Suppressor macrophage treated with lipopolysaccharide for 1 hour (primary cell): ENCODE measurements at places on chromosomes 5 and 9.

- no peak for DNase-seq
Observed at GRCh38 chr5:15522187-15522520, 22.2 kb downstream of the FBXL7 start.

GRCh38 chr9:91222457-91222856 lies 139.3 kb downstream of the AUH start:
- DNase-seq, result no peak

GRCh38 chr9:20729523-20729922 lies 45.5 kb downstream of the FOCAD start:
- no peak for DNase-seq

- DNase-seq, result no peak
Observed at GRCh38 chr9:37412431-37413151, 9.9 kb upstream of the GRHPR start.

DNA sequence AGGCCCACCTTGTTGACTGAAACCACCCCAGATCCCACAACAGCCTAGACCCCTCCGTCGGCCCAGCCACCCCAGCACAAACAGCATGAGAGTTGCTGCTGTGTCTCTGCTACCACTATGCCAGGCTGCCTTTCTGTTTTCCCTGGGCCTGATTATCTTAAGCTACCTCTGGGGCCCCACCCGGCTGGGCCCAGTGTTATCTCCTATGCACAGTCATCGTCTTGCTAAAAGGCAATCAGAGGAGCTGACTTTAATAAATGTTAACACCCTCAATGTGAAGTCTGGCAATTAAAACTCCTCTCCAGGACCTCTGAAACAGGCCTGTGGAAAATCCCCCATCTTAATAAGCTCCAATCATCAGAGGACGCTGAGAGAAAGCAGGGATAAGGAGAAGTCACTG lies 144.9 kb downstream of the FAM114A2 start:
- DNase-seq, result no peak

DNA sequence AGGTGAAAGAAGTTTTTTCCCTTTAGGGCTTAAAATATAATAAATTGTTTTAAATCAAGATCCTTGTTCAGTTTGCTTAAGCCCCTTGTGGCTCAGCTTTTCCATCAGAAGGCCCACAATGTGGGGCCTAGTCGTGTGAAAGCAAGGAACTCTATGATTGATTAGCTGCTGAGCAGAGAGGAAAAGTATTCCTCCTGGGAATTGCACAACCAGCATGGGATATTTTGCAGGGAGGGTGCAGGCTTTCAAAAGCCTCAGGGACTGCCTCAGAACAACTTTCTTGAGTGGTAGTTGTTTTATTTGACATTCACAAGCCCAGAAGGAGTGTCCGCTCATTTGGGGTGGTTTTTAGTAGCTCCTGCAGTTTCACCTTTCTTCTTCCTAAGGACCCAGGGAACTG lies 19.8 kb downstream of the TTC23L start:
- no peak for DNase-seq

DNA sequence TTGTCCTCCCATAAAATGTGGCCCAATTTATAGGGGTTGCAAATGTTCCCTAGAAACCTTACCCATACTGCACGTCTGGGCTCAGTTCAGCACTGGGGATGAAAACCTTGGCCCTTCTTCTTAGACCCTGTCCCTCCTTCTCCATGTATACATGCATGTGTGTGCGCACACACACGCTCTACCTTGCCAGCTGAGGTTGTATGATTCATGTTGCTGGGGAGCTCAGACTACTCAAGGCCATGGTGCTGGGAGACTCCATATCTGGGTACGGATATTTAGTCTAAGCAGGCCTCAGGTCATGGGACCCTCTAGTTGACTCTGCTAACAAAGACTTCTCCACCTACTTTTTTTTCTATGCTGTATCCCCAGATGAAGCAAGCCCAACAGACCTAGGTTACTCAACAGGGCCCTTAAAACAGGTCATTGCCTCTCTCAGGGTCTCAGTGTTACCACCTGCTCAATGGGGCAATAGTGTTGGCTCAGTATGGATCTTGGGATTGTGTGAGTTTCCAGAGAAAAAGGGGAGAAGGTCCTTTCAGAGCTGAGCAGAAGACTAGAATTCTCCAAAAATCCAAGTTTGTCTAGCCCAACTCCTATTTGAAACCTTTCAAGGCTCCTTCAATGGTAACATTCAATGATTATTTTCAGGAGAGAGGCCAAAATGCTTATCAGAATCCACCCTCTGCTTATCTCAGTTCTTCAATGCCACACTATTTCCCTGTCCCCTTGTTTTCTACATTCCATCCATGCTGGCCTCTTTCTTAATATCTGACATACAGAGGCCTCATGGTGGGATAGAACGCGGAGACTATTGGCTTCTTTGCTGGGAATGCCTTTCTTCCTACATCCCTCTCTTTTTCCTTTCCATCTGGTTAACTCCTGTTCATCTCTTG lies 123.6 kb upstream of the PITX1 start:
- no peak for DNase-seq

DNA sequence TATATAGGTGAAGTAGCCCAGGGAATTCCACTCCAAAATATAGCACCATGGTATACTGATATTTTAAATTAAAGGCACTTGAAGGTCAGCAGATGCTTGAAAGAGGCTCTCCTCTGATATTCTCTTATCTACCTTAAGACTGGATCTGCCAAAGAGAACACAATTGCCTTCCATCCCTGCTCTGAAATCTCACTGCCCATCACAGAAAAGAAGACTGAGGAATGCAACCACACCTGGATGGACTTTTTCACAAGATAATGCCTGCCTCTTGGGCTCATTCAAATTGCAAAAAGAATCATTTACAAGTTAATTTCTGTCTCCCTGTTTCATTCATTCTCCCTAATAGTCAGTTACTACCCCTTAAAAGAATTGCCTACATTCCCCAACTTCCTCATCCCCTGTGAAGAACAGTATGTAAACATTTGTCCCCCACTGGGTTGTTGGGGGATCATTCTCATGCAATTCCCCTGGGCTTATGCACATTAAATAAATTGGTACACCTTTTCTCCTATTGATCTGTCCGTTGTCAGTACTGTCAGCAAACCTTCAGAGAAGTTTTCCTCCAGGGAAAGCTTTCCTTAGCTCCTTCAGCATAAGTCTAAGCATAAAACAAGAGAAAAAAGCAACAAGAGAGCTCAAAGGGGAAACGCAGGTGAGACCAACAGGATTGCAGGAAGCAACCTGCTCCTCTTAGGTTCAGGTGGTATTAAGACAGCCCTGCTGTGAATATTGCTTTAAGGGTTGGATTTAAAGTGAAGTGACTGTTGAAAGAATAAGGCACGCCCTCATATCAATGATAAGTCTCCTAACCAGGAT lies 171.4 kb upstream of the SLC30A5 start:
- DNase-seq, result no peak

DNA sequence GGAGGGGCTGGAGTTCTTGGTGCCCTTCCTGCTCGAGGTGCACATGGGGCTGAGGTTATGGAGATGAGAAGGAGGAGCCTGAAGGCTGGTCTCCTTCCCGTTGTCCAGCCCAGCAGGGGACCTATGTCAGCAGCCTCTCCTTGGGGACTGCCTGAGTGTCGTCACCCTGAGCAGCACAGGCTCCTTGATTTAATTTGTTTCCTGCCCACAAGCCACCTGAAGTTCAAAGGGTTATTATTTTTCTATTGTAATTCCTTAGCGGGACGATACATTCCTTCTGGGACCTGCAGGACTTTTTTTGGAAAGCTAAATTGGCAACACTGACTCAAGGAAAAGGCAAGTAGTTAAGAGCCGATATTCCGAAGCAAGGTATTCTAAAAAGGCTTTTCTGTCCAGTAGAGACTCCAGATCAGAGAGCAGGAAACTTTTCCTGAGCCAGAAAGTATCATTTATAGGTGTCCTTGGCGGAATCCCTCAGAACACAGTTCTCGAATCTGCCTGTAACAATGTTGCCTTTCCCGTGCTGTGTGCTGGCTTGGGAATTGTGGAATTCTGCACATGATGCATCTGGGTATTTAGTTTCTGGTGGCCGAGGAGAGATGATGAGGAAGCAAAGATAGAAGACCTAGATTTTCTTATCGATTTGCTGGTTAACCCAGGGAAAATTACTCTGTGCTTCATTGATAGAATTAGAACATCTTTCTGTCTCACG lies 55.4 kb downstream of the ARHGAP26 start:
- DNase-seq, result peak; percentile 51

DNA sequence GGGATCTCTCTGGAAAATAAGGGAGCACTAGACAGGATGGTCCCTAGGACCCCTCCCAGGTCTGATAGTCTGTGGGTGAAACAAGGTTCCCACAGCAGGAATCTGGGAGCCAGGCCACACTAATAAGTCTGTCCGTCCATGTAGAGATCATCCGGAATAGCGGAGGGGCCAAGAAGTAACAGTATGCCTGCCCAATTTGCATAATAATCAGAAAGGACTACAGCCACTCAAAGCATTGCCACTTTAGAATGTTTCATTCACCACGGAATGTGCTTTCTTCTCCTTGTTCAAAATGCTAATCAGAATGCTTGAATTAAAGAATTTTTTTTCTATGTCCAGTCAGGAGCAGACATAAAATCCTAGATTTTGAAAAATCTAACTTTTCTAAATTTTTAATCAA lies 254.9 kb downstream of the ACTL7B start:
- DNase-seq, result no peak

DNA sequence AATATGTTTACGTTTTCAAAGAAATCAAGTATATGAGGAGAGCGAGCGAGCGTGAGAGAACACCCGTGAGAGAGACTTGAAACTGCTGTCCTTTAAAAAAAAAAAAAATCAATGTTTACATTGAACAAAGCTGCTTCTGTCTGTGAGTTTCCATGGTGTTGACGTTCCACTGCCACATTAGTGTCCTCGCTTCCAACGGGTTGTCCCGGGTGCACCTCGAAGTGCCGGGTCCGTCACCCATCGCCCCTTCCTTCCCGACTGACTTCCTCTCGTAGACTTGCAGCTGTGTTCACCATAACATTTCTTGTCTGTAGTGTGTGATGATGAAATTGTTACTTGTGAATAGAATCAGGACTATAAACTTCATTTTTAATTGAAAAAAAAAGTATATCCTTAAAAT lies 97.0 kb downstream of the PDE6A start:
- no peak for DNase-seq

GRCh38 chr9:36864491-36865410 lies 169.3 kb downstream of the PAX5 start:
- DNase-seq, result no peak

DNA sequence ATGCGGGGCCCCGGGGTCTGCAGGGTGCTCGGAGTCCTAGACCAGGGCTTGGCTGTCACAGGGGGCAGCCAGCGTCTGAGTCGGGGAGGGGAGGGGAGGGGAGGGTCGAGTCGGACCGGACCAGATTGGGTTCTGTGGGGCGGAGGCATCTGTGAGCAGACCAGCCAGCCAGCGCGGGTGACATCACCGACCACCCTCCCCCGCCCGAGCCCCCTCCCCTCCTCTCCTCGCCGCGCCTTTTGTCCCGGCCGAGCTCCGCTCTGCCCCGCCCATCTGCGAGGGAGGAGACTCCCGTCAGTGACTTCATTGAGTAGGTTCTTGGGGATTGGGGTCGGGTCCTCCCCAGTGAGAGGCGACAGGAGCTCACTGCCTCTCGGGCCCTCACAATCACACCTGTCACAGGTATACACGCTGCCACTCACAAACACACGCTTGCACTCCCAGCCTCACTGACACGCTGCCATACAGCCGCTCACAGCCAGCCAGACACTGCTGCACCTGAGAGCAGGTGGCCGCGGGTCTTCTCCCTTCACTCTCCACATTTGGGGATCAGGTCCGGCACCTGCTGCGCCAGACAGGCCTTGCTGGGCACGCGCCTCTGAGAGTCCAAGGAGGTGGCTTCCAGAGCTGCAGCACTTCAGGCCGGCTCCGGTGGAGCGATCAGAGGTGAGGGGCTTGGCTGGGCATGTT lies 546 bp downstream of the DNAJB5 start:
- peak; percentile 84 for DNase-seq

DNA sequence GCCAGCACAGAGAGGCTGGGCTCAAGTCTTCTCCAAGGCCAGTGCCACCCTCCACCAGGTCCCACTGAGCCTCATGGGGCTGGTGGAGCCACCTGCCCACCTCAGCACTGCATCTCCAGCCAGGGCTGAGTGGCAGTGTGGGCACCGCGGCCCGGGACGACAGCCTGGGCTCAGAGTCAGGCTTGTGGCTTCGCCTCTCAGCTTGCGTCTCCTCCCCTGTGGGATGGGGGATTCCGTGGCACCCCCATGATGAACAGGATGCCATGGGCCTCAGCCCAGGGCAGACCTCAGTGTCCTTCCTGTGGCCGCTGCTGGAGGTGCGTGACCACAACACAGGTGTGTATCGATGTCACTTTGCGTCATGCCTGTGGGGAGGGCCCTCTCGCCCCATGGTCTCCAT lies 136.4 kb upstream of the PPP1R26 start:
- DNase-seq, result no peak

GRCh38 chr5:73989956-73990355 lies 364.0 kb downstream of the ARHGEF28 start:
- no peak for DNase-seq

- DNase-seq, result no peak
Observed at GRCh38 chr5:169764018-169764378, 126.9 kb downstream of the DOCK2 start.

- no peak for DNase-seq
Observed at GRCh38 chr9:18638371-18639249, 164.7 kb downstream of the ADAMTSL1 start.

GRCh38 chr5:36367524-36367923 lies 65.8 kb upstream of the RANBP3L start:
- DNase-seq, result no peak

- DNase-seq, result no peak
Observed at GRCh38 chr9:134602547-134603362, 38.8 kb upstream of the COL5A1 start.

GRCh38 chr5:143402553-143403333 lies 743 bp downstream of the NR3C1 start:
- peak; percentile 91 for DNase-seq

DNA sequence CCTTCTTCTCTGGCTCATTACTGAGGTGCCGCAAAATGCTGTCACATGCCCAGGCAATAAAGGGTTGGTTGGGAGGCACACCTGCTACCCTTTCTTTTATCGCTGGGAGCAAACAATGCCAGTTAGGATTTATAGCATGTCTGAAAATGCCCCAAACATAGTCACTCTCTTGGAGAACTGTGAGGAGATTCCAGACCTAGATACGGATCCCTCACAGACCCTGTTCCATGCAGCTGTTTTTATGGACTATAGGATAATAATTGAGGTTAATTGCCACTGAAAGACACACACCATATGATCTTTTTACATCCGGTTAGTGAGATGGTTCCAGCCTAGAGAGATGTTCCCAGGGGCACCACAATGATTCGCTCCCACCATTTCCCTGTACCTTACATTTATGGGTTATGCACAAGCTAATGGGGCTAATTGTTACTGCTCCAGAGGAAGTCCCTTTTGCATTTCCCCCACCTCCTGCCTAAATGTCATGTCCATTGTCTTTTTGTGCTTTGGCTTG lies 318.1 kb downstream of the PIK3R1 start:
- no peak for DNase-seq

DNA sequence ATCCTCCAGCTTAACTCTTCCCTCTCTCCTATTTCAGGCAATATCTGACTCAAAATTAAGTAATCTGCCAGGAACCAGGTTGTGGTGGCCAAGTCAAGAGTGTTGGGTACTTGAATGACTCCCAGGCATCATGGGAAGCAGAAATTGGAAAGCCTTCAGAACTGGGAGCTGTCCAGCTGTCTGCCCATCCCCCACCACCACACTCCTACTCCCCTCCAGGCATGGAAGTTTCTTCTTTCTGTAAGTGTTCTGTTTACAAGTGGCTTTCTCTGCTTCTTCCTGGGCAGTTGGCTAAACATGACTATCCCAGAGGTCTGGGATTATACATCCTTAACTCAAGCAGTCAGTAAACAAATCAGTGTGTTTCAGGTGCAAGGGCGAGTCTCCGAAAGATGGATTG lies 14.6 kb upstream of the PBX3 start:
- DNase-seq, result no peak
